ENCODE measurements at places on chromosomes 2 and 18. TPM values are rescaled to one million over a fixed set of nuclear protein-coding genes. Genes with fewer than 3 reads are reported as not detected.

Gene GAREM2
- total RNA-seq = 2.7 TPM

Gene TXNDC2
- total RNA-seq = not detected

Gene EFEMP1
- total RNA-seq = not detected

Gene ZAP70
- total RNA-seq = 218 TPM

Gene DNAH7
- total RNA-seq = 0.07 TPM

Gene UGT1A3
- total RNA-seq = not detected

Gene RAPGEF4
- 0.85 TPM for total RNA-seq

Gene SEPTIN2
- total RNA-seq = 211 TPM

Gene EVX2
- not detected for total RNA-seq

Gene BOLL
- total RNA-seq = not detected

Gene CRYGC
- total RNA-seq = not detected

GRCh38 chr2:241680827-241681599, 5.6 kb downstream of the DTYMK start:
- DNase-seq = no peak
- H3K4me3 ChIP-seq = no peak overlapping the region
- H3K27ac ChIP-seq = peak overlapping the region; percentile 55
- H3K27me3 ChIP-seq = no peaks in the 10 kb centered on the region

DNA sequence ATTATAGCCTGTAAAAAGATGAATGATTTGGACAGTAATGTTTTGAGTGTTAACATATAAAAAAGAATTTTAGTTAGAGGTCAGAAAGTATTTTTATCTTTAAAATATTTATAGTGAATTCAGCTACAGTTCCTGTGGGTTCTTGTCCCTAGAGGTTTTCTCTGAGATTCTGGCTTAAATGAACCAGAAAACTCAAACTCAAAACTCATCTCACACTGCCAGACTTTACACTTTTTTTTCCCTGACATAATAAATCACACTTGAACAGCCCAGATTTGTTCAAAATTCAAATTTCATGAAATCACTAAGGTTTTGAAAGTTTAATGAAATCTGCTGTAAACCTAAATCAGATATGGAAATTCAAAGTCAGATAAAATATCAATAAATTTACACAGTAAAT, 92.3 kb downstream of the KCNH7 start:
- H3K4me1 ChIP-seq = no peaks in the 10 kb centered on the region
- no peaks in the 10 kb centered on the region for H3K36me3 ChIP-seq
- no peak overlapping the region for H3K27ac ChIP-seq
- no peaks in the 10 kb centered on the region for H3K27me3 ChIP-seq
- DNase-seq = no peak
- no peak overlapping the region for H3K4me3 ChIP-seq

GRCh38 chr2:237980751-237981150, 13.9 kb downstream of the UBE2F start:
- peaks cover 68% of the 10 kb centered on the region for H3K36me3 ChIP-seq
- H3K27me3 ChIP-seq = no peaks in the 10 kb centered on the region
- peaks cover 75% of the 10 kb centered on the region for H3K4me1 ChIP-seq
- peak overlapping the region; percentile 66 for H3K4me3 ChIP-seq
- peak; percentile 81 for DNase-seq

GRCh38 chr2:223832241-223832903, 5.0 kb downstream of the AP1S3 start:
- H3K4me3 ChIP-seq = no peak overlapping the region
- no peak overlapping the region for H3K27ac ChIP-seq
- H3K4me1 ChIP-seq = peaks cover 12% of the 10 kb centered on the region
- H3K27me3 ChIP-seq = peaks cover 3% of the 10 kb centered on the region
- no peak for DNase-seq
- H3K36me3 ChIP-seq = peaks cover 2% of the 10 kb centered on the region

DNA sequence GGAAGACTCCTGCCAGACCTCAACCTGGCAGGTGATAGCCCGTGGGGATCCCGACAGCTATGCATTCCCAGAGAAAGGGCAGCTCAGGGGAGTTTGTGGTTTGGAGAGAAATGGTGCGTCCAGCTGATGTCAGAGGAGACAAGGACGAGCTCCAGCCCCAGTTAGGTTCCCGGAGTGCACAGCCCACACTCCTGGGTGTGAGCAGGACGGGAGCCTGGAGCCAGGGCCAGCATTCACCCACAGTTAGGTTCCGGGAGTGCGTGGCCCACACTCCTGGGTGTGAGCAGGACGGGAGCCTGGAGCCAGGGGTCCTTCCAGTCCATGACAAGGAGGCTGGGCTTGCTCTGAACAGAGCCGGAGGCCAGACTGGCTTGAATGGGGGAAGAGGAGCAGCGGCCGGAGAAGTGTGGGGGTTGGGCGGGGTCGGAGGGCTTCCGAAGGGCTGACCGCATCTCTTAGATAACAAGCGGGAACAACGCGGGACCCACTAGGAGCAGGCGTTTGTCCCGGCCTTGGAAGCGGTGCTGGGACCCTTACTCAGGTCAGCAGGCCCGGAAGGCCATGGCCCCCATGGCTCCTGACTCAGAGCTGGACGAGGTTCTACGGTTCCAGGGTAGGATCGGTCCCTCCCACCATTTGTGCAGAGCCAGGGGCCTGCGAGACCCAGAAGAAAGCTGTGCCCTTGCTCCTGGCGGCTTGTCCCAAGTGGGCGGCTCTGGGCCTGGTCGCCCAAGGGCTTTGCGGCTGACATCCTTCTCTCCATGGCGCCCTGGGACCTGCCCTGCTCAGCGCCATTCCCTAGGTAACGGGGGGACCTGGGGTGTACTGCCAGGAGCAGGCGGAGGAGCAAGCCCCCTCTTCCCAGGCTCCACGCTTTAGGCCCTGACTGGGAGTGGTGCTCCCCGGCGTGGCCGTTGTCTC, 185.6 kb downstream of the RTP5 start:
- H3K27ac ChIP-seq = no peak overlapping the region
- DNase-seq = no peak
- H3K36me3 ChIP-seq = no peaks in the 10 kb centered on the region

DNA sequence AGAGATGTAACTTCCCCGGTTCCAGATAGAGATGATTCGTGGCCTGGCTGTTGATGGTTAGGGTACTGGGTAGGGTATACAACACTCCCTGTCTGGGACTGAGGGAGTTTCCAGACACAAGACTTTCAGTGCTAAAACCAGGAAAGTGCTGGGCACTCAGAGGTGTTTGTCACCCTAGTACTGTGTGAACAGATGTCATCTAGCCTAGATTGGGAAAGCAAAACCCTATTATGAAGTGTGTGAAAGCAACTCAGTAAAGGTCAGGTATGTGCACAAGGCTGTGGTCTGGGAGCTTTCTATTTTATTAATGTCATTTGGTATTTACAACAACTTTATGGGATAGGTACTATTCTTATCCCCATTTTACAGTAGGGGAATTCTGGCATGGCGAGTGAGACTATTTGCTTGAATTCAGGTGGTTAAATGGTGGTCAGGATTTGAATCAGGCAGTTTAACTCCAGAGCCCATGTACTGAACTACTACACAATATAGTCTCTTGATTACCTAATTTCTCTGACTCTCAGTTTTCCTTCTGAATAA, 2.6 kb downstream of the BZW1 start:
- peak overlapping the region; percentile 93 for H3K27ac ChIP-seq
- peak overlapping the region; percentile 99 for H3K4me3 ChIP-seq
- peaks cover 57% of the 10 kb centered on the region for H3K4me1 ChIP-seq
- peak; percentile 41 for DNase-seq
- H3K27me3 ChIP-seq = no peaks in the 10 kb centered on the region
- H3K36me3 ChIP-seq = peaks cover 63% of the 10 kb centered on the region

- no peak overlapping the region for H3K4me3 ChIP-seq
- no peak overlapping the region for H3K27ac ChIP-seq
- no peaks in the 10 kb centered on the region for H3K27me3 ChIP-seq
- H3K36me3 ChIP-seq = no peaks in the 10 kb centered on the region
- no peaks in the 10 kb centered on the region for H3K4me1 ChIP-seq
Measured at GRCh38 chr2:5734859-5735520, 42.8 kb downstream of the SOX11 start.

- no peak overlapping the region for H3K27ac ChIP-seq
- H3K27me3 ChIP-seq = no peaks in the 10 kb centered on the region
- DNase-seq = no peak
- H3K36me3 ChIP-seq = no peaks in the 10 kb centered on the region
- no peaks in the 10 kb centered on the region for H3K4me1 ChIP-seq
Measured at GRCh38 chr2:217892560-217892959, 110.2 kb downstream of the TNS1 start.

- no peak overlapping the region for H3K27ac ChIP-seq
- H3K27me3 ChIP-seq = peaks cover 4% of the 10 kb centered on the region
- no peaks in the 10 kb centered on the region for H3K36me3 ChIP-seq
- peaks cover 6% of the 10 kb centered on the region for H3K4me1 ChIP-seq
- no peak overlapping the region for H3K4me3 ChIP-seq
- DNase-seq = peak; percentile 50
Measured at GRCh38 chr18:48003426-48004349, 73.2 kb upstream of the SMAD2 start.

GRCh38 chr2:75068546-75068945, 110.1 kb downstream of the POLE4 start:
- no peaks in the 10 kb centered on the region for H3K27me3 ChIP-seq
- no peak for DNase-seq
- no peaks in the 10 kb centered on the region for H3K4me1 ChIP-seq

- no peak overlapping the region for H3K27ac ChIP-seq
- no peaks in the 10 kb centered on the region for H3K27me3 ChIP-seq
- H3K4me3 ChIP-seq = no peak overlapping the region
- peaks cover 26% of the 10 kb centered on the region for H3K36me3 ChIP-seq
- no peak for DNase-seq
- H3K4me1 ChIP-seq = peaks cover 11% of the 10 kb centered on the region
Measured at GRCh38 chr2:226953206-226953605, 117.4 kb downstream of the RHBDD1 start.

- DNase-seq = no peak
- peaks cover 3% of the 10 kb centered on the region for H3K27me3 ChIP-seq
- no peaks in the 10 kb centered on the region for H3K4me1 ChIP-seq
Measured at GRCh38 chr2:2597712-2598111, 266.6 kb upstream of the MYT1L start.

DNA sequence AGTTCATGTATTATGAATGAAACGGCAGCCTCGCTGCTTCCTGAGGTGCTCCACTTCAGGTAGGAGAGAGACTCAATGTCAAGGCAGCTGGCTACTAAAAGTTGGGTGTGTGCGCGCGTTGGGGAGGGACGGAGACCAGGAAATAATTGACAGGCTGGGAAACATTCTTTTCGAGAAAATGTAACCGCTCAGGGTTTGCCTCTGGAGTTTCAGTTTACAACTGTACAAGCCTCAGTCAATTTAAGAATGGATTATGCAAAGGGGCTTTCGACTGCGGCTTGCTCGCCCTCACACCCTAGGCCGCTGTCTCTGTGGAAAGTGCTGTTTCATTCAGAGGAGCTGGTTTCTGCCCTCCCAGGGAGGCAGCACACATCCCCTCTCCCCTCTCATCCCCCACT, 4.4 kb upstream of the SPRED2 start:
- H3K4me1 ChIP-seq = peaks cover 18% of the 10 kb centered on the region
- no peaks in the 10 kb centered on the region for H3K36me3 ChIP-seq
- peaks cover 51% of the 10 kb centered on the region for H3K27me3 ChIP-seq
- H3K27ac ChIP-seq = peak overlapping the region; percentile 34

DNA sequence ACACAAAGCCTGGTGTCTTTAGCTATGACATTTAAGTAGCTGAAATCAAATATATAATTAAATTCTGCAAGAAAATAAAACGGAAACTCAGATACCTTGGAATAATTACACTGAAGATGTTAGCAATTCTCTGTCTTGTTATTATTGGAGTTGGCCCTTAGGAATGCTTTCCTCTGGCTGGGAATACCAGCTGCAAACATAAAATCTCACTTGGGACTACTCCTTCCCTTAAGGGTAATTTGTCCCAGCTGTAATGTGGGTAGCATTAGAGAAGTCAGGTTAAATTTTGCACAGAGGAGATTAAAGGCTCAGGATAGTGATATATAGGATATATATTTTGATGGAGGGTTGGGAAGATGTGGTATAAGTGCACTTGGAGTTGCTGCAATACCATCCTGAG, 37.3 kb upstream of the GRP start:
- no peak overlapping the region for H3K27ac ChIP-seq
- H3K27me3 ChIP-seq = peaks cover 8% of the 10 kb centered on the region

DNA sequence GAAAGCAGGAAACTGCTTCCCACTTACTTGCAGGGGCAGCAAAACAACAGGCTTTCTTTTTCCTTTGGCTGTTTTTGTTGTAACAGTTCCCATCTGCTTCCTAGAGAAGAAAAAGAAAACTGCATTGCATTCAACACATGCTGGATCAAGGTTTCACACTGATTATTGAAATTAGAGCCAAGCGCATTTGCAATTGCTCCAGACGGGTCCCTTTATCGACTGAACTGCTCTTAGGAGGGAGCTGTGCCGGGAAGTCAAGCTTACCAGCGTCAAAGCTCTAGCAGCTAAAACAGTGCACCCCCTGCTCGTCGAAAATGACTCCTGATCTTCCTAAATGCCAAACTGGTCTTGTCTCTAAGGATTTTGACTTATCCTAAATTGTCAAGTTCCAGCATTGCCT, 164.0 kb upstream of the SESTD1 start:
- H3K36me3 ChIP-seq = no peaks in the 10 kb centered on the region
- DNase-seq = no peak
- peaks cover 22% of the 10 kb centered on the region for H3K27me3 ChIP-seq
- no peak overlapping the region for H3K4me3 ChIP-seq
- no peak overlapping the region for H3K27ac ChIP-seq

GRCh38 chr2:100182494-100183361, 40.3 kb upstream of the AFF3 start:
- DNase-seq = no peak
- no peaks in the 10 kb centered on the region for H3K36me3 ChIP-seq
- no peaks in the 10 kb centered on the region for H3K27me3 ChIP-seq
- no peak overlapping the region for H3K4me3 ChIP-seq
- H3K4me1 ChIP-seq = no peaks in the 10 kb centered on the region
